ENCODE measurements at places on chromosomes 16 and 17.

DNA sequence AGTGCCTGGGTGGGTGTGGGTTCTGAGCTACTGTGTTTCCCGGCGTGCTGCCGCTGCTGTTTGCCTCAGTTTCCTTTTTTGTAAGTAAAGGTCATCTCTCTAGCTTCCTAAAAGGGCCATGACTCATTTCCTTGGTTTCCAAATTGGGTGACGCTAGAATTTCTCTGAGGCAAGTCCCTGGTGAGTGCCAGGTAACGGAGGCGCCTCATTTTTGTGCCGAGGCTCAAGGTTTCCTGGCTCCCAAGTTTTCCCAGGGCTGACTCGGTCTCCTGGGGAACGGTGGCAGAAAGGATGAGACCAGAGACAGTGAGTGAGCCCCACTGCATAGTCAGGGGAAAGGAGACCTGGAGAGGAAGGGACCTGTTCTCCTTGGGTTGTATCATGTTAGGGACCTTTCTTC lies 20.3 kb downstream of the MSI2 start:
- DNase-seq, result no peak

GRCh38 chr16:49987381-49987780 lies 37.6 kb upstream of the CNEP1R1 start:
- DNase-seq, result no peak

GRCh38 chr17:8311131-8311790 lies 1.2 kb downstream of the ARHGEF15 start:
- DNase-seq, result no peak

GRCh38 chr17:70168977-70169708 lies at the start of gene KCNJ2:
Gene KCNJ2 (plus strand): TSS chr17:70169532. CDS start chr17:70175040, 5,508 bp downstream.
- DNase-seq, result peak; percentile 64

GRCh38 chr16:31480851-31481536 lies 1.9 kb upstream of the SLC5A2 start:
- DNase-seq, result no peak

- no peak for DNase-seq
These were observed 29.1 kb downstream of the STAT5A start for GRCh38 chr17:42317266-42317845.

DNA sequence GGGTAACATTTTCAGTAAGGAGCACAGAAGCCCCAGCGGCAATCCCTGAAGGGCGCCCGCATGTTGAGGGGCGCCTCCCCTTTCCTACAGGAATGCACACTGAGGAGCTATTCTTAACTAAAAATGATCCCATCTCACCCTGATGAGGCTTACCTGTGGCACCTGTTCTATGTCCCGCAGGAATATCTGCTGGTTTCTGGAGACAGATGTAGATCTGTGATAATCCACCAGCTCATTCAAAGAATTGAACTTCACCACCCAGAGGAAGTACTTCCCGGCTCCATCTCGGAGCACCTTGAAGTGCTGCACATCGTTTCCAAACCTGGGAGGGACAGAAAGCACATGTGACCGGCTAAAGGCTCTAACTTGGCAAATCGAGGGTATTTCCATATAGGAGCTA lies 32.3 kb upstream of the SLC25A19 start:
- DNase-seq, result no peak

- DNase-seq, result no peak
These were observed 137.6 kb downstream of the AATF start for GRCh38 chr17:37086334-37086733.

- no peak for DNase-seq
These were observed 33.4 kb upstream of the GPR139 start for GRCh38 chr16:20107083-20107482.

GRCh38 chr16:4123616-4124300 lies 7.5 kb upstream of the ADCY9 start:
- no peak for DNase-seq

DNA sequence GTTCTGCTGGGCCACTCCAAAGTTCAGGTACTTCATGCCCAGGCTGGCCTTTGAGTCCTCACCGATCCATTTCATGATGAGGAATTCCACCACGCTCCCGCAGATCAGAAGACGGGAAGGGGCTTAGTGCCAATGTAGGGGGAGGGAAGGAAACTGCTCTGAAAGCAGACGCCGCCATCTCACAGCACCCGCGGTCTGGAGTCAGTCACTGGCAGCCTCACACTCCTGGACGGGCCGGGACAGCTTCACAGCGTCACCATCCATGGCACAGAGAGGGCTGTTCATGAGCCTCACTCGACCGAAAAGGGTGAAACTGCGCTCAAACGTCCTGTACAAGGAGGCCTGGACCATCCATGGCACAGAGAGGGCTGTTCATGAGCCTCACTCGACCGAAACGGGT lies 62.0 kb downstream of the RPH3AL start:
- DNase-seq, result no peak

GRCh38 chr16:24041834-24042631 lies 206.2 kb downstream of the PRKCB start:
- DNase-seq, result peak; percentile 22

DNA sequence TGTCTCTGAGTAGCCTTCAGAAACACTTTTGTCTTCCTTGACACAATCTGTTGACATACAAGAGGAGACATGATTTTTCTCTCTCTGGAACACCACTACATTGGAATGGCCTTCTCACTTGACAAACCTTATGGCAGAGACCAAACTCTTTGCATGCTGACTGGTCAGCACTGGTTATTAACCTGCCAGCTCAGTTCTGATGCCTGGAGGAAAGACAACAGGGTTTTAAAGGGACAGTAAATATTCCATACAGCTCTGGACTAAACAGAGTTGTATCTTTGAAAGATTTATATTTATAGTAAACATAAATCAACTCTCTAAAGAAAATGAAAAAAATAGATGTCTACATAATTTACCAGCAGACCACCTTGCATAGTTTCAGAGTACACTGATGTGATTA lies 1139.1 kb upstream of the CDH8 start:
- no peak for DNase-seq

- no peak for DNase-seq
These were observed 16.1 kb upstream of the ABCA5 start for GRCh38 chr17:69342896-69343644.

DNA sequence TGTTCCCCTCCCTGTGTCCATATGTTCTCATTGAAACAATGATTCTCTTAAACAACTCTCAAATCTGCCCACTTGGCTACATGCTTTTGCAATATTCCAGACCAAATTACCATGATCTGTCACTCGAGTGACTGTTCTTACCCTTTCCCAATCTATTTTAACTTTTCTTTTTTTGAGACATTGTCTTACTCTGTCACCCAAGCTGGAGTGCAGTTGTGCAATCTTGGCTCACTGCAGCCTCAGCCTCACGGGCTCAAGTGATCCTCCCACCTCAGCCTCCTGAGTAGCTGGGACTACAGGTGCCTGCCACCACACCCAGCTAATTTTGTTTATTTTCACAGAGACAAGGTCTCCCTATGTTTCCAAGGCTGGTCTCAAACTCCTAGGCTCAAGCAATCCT lies 58.8 kb upstream of the CLEC18A start:
- no peak for DNase-seq
